ENCODE measurements at places on chromosomes 3 and 15.

GRCh38 chr15:77541421-77542181 is 91.1 kb downstream of the LINGO1 start:
- DNase-seq, result peak; percentile 60

DNA sequence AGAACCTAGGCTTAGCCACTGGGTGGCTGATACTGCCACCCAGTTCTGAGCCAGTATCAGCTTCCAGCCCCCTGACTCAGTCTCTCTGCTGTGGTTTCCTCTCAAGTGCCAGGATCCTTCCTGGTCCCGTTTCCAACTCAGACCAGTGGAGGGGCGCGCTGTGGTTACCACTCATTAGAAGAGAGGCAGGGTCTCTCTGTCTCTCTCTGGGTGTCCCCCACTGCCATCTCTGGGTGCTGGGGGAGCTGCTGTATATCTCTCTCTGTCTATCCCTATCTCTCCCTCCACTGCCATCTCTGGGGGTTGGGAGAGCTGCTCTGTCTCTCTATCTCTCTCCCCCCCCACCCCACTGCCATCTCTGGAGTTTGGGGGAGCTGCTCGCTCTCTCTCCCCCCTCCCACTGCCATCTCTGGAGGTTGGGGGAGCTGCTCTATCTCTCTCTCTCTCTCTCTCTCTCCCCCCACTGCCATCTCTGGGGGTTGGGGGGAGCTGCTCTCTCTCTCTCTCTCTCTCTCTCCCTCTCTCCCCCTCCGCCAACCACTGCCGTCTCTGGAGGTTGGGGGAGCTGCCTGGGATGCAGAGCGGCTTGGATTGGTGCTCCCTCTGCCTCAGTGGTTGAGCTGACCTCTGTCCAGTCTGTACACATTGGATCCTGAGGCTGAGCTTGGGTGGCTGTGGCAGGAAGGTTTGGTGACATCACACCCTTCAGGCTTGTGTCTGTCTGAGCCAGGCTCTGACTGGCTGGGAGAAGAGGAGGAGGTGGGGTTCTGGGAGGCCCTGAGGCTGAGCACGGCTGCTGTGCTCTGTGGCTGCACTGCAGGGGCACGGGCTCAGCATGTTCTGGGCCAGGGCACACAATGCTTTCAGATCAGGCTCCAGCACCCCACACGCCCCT is 98.9 kb downstream of the APBA2 start:
- DNase-seq, result peak; percentile 65

GRCh38 chr15:79248183-79248582 is 34.3 kb upstream of the ANKRD34C start:
- no peak for DNase-seq

DNA sequence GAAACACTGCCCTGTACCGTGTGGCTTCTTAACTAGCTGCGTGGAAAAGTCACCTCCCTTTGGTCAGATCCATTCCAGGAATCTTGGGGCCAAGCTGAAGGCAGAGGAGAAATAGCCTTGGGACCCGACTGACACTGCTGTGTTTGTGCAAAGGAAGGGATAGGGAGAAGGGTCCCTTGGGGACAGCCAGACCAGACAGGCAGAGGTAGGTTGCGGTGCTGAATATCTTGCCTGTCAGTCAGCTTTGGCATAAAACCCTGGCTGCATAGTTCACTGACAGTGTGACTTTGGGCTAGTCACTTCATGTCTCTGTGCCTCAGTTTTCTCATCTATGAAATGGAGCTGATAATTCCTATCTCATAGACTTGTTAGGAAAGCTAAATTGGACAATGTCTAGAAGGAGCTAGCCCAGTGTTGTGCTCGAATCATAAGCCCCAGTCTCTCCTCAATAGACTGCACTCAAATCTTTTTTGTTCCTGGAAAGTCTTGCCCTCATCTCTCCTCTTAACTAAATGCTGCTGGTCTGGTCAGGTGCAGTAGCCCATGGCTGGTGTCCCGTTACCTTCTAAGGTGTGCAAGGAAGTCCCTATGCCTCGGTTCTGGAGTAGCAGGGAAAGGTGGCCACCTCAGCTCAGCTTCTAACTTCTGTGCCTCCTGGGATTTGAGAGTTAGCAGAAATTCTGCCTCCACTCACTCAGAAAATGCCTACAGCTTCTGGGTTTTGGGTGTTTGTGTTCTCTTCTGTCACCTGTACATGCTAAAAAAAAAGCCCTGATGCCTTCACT is 25.8 kb downstream of the FGD5 start:
- DNase-seq, result no peak

DNA sequence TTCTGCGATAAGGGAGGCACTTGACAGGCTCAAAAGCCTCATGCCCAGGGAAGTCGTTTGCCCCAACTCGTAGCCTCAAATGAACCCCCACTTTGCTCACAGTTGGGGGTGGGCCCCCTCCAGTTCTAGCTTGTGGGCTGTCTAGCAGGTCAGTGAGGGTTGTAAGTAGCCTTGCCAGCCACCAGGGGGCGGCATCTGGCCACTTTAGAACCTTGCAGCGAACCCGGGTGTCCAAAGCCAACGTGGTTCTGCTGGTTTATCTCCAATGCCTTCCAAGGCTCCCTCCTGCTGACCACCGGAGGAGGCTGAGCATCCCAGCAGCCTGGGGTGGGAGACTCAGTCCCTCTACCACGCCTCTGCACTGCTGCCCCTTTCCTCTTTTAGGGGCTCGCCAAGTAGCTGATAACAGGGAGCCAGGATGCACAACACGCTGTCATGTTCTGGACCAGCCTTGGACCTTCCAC is 9.2 kb upstream of the RBSN start:
- DNase-seq, result peak; percentile 83

DNA sequence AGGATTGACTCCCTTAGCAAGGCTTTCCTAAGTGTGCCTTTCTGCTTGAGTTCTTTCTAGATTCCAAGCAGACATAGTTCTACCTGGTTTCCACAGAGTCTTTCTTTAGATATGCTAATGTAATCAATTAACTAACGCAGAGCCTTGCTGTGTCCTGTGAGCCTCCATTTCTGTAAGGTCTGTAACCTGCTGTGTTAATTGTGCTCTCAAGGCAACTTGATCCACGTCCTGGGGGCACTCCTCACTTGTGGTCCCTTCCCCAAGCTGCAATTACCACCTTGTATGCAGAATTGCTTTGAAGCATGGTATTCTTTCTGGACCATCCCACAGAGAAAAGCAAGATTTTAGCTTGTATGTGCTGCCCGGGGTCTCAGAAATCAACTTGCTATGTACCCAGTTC is 29.5 kb upstream of the THSD4 start:
- peak; percentile 54 for DNase-seq

GRCh38 chr3:150170852-150171520 is 200.3 kb upstream of the PFN2 start:
- no peak for DNase-seq

GRCh38 chr3:153215966-153216365 is 53.9 kb downstream of the RAP2B start:
- no peak for DNase-seq

DNA sequence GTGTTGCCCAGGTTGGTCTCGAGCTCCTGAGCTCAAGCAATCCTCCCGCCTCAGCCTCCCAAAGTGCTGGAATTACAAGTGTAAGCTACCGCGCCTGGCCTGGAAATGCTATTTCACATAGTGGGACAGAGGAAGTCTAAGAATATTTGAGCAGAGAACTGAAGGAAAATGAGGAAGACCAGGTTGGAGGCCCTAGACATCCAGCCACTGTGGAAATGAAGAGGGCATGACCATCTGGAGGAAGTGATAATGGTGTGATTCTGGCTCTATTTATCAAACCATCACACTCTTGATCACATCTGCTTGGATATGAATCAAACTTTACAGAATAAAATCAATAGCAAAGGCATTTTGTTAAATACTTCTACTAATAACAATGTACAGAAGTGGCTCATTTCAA is 65.9 kb upstream of the ARHGEF3 start:
- no peak for DNase-seq

GRCh38 chr3:16849795-16850194 is 35.0 kb upstream of the PLCL2 start:
- DNase-seq, result peak; percentile 23

GRCh38 chr15:87746333-87746732 is 510.2 kb downstream of the NTRK3 start:
- no peak for DNase-seq

DNA sequence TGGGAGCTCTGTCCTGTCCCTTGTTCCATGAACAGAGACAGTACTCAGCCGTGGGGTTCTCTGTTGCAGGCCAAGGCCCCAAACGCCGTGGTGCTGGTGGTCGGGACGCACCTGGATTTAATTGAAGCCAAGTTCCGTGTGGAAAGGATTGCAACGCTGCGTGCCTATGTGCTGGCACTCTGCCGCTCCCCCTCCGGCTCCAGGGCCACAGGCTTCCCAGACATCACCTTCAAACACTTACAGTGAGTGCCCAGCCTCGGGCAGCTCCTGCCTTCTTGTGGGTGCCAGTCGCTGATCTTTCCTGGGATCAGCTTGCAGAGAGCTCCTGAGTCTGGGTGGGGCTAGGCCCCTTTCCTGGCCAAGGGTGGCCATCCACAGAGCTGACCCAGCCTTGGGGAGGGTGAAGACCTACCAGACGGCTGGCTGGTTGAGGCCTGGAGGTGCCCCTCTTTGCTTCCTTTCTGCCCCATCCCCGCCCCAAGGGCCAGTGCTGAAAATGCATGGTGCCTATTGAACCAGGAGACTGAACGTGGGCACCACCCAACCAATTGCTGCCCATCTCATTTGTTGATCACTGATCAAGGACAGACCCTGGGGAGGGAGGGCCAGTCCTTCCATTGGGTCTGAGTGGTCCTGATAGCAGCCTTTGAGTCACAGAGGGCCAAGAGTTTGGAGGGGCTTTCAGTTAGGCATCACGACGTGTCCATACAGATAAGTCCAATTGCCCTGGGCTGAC is 106.9 kb downstream of the LRRK1 start:
- no peak for DNase-seq

- DNase-seq, result no peak
Measured at GRCh38 chr3:193711523-193711963, 118.5 kb downstream of the OPA1 start.

DNA sequence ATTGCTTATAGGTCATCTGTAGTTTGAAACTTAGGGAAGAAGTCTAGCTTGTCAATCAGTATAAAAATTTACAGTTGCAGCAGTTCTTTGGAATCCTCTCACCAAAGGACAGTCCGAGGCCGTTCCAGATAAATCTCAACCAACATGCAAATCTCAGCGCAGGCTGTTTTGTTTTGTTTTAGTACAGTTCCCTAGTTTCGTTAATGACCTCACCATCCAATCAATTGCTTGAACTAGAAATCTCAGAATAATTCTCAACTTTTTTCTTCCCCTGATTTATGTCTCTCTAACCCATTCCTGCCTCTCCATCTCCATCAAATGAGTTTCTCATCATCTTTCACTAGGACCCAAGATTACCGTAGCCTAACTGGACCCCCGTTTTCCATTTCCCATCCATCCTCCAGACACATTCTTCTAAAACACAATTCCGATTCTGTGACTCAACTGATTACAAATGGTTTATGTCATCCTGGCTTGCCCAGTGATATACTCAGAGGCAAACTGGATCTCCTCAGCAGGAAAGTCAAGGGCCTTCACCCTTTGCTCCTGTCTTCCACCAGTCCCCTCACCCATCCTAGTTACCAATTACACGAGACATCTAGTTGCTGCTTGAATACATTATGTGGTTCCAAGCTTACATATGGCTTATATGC is 1.3 kb downstream of the SMCO1 start:
- no peak for DNase-seq

GRCh38 chr15:58036579-58036978 is 28.9 kb downstream of the ALDH1A2 start:
- no peak for DNase-seq

- DNase-seq, result no peak
Measured at GRCh38 chr3:42428830-42429229, 18.4 kb upstream of the LYZL4 start.

- no peak for DNase-seq
Measured at GRCh38 chr3:134287512-134287911, 36.9 kb upstream of the RYK start.

DNA sequence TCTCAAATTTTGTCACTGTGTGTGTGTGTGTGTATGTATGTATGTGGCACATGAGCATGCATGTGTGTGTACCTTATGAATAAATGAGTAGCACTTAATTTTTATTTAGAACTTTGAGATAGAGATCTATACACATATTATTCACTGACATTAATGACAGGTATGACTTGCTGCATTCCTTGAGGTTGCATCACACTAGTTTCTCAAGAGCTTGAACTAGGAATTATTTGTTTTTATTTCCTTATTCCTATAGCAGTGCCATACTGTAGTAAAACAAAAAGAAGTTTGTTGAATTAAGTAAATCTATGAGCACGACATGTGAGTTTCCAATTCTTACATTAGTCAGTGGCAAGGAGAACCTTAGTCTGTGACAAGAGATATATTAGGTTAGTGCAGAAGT is 943.9 kb downstream of the ROBO1 start:
- DNase-seq, result peak; percentile 48

- DNase-seq, result peak; percentile 88
Measured at GRCh38 chr3:127690823-127691452, 18.2 kb downstream of the ABTB1 start.

- DNase-seq, result no peak
Measured at GRCh38 chr15:81331600-81331999, 7.7 kb upstream of the STARD5 start.

- no peak for DNase-seq
Measured at GRCh38 chr3:135891121-135891520, 74.4 kb upstream of the PPP2R3A start.

DNA sequence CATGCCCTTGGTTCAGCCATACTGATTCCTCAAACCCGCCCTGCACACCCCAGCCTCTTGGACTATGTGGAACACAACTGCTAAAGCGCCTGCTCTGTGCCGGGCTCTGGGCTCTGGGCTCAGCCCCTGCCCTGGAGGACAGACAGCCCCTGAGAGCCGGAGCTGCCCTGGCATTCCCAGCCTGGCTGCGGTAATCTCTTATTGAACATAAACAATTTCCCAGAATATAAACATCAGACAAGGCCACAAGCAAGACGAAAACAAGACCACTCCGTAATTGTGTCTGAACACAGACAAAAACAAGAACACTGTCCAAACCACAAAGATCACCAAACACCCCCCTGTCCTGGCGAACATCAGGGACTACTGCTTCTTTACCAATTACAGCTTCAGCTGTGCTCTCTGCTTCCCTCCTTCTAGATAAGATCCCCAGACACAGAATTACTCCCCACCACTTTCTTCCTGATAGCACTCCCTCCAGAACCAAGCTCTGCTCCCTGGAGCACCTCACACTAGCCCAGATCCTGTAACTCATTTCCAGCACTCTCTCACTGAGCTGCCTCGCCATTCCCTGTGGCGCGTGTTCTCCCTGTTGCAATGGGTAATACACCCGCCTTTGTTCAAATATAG is 57.1 kb upstream of the TLE3 start:
- DNase-seq, result peak; percentile 71

DNA sequence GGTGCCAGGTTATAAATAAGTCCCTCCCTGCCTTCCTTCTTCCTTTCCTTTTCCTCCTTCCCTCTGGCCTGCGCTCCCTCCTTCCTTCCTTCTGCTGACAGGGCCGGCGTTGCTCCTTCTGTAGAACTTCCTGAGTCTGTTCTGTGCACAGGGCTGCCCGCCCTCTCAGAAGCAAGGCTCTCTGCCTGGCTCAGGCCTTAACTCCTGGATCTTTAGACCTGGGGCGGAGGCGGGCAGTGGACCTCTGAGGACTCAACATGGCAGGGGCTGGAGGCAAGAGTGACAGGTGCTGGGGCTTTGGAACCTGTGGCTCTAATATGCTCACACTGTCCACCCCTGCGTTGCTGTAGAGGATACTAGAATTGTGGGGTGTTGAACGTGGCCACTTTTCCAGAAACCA is 86.4 kb upstream of the SEC13 start:
- DNase-seq, result no peak

All from mesendoderm (in vitro differentiated cells).